ENCODE measurements at places on chromosomes 4 and X. TPM values are rescaled to one million over a fixed set of nuclear protein-coding genes. Genes with fewer than 3 reads are reported as not detected.

GRCh38 chrX:21812628-21813027 is 26.8 kb upstream of the MBTPS2 start:
- no peak for DNase-seq
- H3K36me3 ChIP-seq = peaks cover 2% of the 10 kb centered on the region
- no peaks in the 10 kb centered on the region for H3K4me1 ChIP-seq
- no peak overlapping the region for H3K27ac ChIP-seq

GRCh38 chrX:69387567-69388487 is 116.3 kb upstream of the NALF2 start:
- no peaks in the 10 kb centered on the region for H3K36me3 ChIP-seq
- peak; percentile 30 for DNase-seq
- no peak overlapping the region for H3K27ac ChIP-seq
- no peak overlapping the region for H3K4me3 ChIP-seq
- no peaks in the 10 kb centered on the region for H3K27me3 ChIP-seq
- no peaks in the 10 kb centered on the region for H3K4me1 ChIP-seq

GRCh38 chrX:47862680-47863079 is 26.0 kb downstream of the ZNF81 start:
- H3K27me3 ChIP-seq = no peaks in the 10 kb centered on the region
- no peak overlapping the region for H3K4me3 ChIP-seq
- no peak for DNase-seq
- peaks cover 33% of the 10 kb centered on the region for H3K36me3 ChIP-seq
- no peaks in the 10 kb centered on the region for H3K4me1 ChIP-seq

DNA sequence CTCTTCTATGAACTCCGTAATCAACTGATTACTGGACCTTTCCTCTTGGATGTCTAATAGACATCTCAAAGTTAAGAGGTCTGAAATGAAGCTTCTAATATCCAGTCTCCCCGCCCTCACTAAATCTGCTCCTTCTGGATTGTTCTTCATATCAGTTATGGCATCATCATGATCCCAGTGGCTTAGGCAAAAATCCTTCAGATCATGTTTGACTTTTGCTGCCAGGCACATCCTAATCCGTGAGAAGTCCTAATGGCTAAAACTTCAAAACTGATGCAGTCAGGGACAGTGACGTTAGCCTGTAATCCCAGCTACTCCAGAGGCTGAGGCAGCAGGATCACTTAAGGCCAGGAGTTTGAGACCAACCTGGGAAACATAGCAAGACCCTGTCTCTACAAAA is 55.1 kb upstream of the GUCY1A1 start:
- peaks cover 30% of the 10 kb centered on the region for H3K27me3 ChIP-seq
- H3K4me1 ChIP-seq = peaks cover 10% of the 10 kb centered on the region
- no peaks in the 10 kb centered on the region for H3K36me3 ChIP-seq
- H3K27ac ChIP-seq = no peak overlapping the region

- H3K27me3 ChIP-seq = no peaks in the 10 kb centered on the region
- no peaks in the 10 kb centered on the region for H3K4me1 ChIP-seq
Observed at GRCh38 chrX:21725496-21725895, 32.4 kb downstream of the SMPX start.

CFP gene
- total RNA-seq = 1.9 TPM

- H3K27me3 ChIP-seq = peaks cover 3% of the 10 kb centered on the region
- H3K4me1 ChIP-seq = no peaks in the 10 kb centered on the region
- H3K36me3 ChIP-seq = no peaks in the 10 kb centered on the region
- no peak for DNase-seq
Observed at GRCh38 chrX:46386511-46386910, 158.7 kb downstream of the ZNF674 start.

DNA sequence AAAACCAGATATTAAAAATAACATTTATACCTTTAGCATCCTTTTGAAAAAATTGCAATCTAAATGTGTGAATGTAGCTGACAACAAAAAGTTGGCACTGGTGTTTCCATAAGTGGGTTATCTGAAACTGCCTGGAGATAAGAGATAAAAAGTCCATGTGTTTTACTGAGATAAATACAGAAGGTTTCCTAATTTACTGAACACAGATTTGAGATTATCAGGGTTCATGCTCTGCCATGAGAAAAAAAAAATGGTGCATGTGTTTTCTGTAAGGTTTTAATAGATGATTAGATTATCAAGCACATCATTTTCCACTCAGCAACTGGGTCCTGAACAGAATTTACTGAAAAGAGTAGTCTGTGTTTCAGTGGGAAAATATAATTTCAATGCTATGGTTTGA is 326.2 kb upstream of the SLIT2 start:
- H3K4me1 ChIP-seq = no peaks in the 10 kb centered on the region
- no peak overlapping the region for H3K27ac ChIP-seq
- H3K4me3 ChIP-seq = no peak overlapping the region

VSIG4 gene
- total RNA-seq = not detected

- H3K4me3 ChIP-seq = no peak overlapping the region
- no peak overlapping the region for H3K27ac ChIP-seq
- no peaks in the 10 kb centered on the region for H3K36me3 ChIP-seq
- no peaks in the 10 kb centered on the region for H3K4me1 ChIP-seq
Observed at GRCh38 chr4:144582975-144583374, 63.0 kb upstream of the HHIP start.

- H3K27ac ChIP-seq = no peak overlapping the region
- H3K4me1 ChIP-seq = no peaks in the 10 kb centered on the region
- H3K4me3 ChIP-seq = no peak overlapping the region
- DNase-seq = no peak
- no peaks in the 10 kb centered on the region for H3K36me3 ChIP-seq
- H3K27me3 ChIP-seq = no peaks in the 10 kb centered on the region
Observed at GRCh38 chrX:148947399-148947975, 447.1 kb downstream of the AFF2 start.

RTL5 gene
- total RNA-seq = 0.08 TPM

- H3K27ac ChIP-seq = no peak overlapping the region
- no peak overlapping the region for H3K4me3 ChIP-seq
- DNase-seq = no peak
- H3K4me1 ChIP-seq = peaks cover 14% of the 10 kb centered on the region
- H3K36me3 ChIP-seq = peaks cover 30% of the 10 kb centered on the region
Observed at GRCh38 chr4:71026086-71026485, 32.6 kb downstream of the DCK start.

DNA sequence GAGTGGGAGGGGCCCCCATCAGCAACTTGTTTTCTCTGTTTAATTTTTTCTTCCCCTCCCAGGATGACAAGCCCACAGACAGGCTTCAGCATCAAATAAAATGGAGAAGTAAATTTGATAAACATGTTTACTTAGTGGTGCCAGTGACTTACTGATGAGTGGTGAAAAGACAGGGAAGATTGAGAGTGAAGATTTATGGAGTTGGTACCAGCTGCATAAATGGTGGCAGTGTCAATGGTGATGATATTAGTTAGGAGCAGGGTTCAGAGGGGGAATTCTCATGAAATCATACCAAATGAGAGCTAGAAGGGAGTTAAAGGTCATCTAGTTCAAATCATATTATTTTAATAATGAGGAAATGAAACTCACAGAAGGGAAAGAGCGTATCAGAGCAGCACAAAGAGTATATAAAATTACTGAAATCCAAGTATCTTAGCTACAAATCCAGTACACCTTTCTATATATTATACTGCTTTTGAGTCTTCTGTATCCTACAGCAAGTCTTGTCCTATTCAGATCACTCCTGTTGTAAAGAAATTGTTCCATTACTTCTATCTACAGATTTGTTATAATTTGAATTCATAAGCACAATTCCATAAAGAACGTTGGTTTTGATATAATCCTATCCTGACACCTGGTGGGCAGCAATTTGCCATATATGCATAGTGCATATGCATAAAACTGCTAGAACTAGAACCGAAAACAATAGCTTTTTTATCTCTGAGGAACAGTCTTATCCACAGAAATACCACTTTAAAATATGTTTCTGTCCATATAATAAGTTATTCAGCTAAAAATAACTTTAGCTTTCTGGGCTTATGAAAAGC is 5.0 kb downstream of the P2RY10 start:
- H3K27ac ChIP-seq = peak overlapping the region; percentile 49
- H3K36me3 ChIP-seq = peaks cover 70% of the 10 kb centered on the region
- peaks cover 43% of the 10 kb centered on the region for H3K4me1 ChIP-seq
- no peaks in the 10 kb centered on the region for H3K27me3 ChIP-seq
- peak overlapping the region; percentile 95 for H3K4me3 ChIP-seq

- no peak overlapping the region for H3K4me3 ChIP-seq
- no peaks in the 10 kb centered on the region for H3K36me3 ChIP-seq
- no peaks in the 10 kb centered on the region for H3K27me3 ChIP-seq
- no peaks in the 10 kb centered on the region for H3K4me1 ChIP-seq
- H3K27ac ChIP-seq = no peak overlapping the region
Observed at GRCh38 chr4:169885893-169886292, 128.1 kb upstream of the HPF1 start.

GRCh38 chrX:96591421-96591820 is 93.2 kb upstream of the DIAPH2 start:
- no peak overlapping the region for H3K4me3 ChIP-seq
- H3K36me3 ChIP-seq = no peaks in the 10 kb centered on the region
- H3K27me3 ChIP-seq = no peaks in the 10 kb centered on the region
- no peaks in the 10 kb centered on the region for H3K4me1 ChIP-seq
- H3K27ac ChIP-seq = no peak overlapping the region
- DNase-seq = no peak

DNA sequence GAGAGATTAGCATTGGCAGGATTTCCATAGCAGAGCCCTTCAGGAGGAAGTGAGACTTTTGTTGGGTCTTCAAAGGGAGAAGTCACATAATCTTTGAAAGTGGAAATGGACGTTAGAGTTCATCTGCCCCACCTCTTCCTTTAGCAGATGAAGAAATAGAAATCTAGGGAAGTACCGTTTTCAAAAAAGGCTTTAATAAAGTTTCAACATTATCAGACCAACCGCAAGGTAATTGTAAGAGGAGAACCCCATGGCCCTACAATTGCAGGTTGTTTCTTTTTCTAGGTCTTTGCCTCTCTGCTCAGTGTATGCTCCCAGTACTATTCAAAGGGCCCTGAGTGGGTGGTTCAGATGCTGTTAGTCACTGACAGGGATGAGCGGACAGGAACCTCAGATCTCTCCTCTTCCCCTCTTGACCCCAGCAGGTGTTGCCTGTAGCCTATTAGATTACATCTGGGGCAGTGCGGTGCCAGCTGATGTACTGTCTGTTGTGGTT is 48.6 kb upstream of the AP1S2 start:
- H3K27me3 ChIP-seq = no peaks in the 10 kb centered on the region
- H3K4me1 ChIP-seq = no peaks in the 10 kb centered on the region
- no peak overlapping the region for H3K4me3 ChIP-seq
- H3K27ac ChIP-seq = no peak overlapping the region
- no peaks in the 10 kb centered on the region for H3K36me3 ChIP-seq

DNA sequence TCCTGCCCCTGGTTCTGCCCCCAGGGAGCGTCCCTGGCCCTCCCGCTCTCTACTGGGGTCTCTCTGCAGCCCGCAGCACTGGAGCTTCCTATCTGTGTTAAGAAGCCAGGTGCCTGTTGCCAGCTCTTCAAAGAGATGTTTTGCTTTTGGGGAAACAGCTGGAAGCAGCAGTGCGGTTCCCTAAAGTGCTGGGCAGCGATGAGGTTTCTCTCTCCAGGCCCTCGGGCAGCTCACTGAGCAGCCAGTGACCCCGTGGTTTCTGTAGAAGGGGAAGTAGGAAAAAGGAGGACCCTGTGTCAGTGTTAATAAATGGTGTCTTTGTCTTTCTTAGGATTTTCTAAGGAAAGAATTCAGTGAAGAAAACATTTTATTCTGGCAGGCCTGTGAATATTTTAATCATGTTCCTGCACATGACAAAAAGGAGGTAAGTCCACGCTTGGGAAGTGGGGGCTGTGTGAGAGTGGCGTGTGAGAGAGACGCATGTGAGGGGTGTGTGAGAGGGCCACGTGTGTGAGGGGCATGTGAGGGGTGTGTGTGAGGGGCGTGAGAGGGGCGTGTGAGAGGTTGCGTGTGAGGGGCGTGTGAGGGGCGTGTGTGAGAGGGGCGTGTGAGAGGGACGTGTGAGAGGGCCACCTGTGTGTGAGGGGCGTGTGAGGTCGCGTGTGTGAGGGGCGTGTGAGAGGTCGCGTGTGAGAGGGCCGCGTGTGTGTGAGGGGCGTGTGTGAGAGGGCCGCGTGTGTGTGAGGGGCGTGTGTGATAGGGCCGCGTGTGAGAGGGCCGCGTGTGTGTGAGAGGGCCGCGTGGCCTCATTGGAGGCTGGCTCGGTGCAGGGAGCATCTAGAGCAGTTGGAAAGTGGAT is 27.1 kb upstream of the HGFAC start:
- H3K27ac ChIP-seq = no peak overlapping the region
- no peaks in the 10 kb centered on the region for H3K36me3 ChIP-seq
- no peaks in the 10 kb centered on the region for H3K4me1 ChIP-seq
- H3K4me3 ChIP-seq = no peak overlapping the region

- no peak overlapping the region for H3K4me3 ChIP-seq
- no peak overlapping the region for H3K27ac ChIP-seq
- no peaks in the 10 kb centered on the region for H3K36me3 ChIP-seq
- DNase-seq = no peak
- no peaks in the 10 kb centered on the region for H3K27me3 ChIP-seq
- no peaks in the 10 kb centered on the region for H3K4me1 ChIP-seq
Observed at GRCh38 chrX:120664081-120664480, 34.2 kb upstream of the C1GALT1C1 start.

- H3K4me3 ChIP-seq = no peak overlapping the region
- H3K36me3 ChIP-seq = no peaks in the 10 kb centered on the region
Observed at GRCh38 chr4:188930822-188931221, 791.6 kb downstream of the TRIML1 start.

DNA sequence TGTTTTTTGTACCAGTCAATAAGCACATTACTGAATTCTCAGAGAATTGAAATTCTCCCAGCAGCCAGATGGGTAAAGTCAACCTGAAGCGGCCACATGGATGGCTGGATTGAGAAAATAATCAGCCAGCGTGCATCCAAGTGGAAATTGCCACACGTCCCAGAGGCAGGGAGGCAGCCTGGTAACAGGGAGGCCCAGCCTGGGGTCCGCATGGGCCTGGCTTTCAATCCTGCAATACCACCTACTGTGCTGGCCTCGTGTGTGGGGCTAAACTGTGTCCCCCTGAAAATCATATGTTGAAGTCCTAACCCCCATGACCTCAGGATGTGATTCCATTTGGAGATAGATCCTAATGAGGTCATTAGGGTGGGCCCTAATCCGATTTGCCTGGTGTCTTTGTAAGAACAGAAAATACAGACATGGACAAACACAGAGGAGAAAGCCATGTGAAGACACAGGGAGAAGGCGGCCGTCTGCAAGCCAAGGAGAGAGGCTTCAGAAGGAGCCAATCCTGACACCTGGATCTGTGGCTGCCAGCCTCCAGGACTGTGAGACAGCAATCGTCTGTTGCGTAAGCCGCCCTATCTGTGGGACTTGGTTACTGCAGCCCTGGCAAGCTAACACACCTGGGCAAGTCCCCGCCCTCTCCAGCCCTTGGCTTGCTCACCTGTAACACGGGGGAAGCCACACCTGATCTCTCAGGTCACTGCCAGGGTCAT is 90.3 kb downstream of the JAKMIP1 start:
- no peaks in the 10 kb centered on the region for H3K36me3 ChIP-seq
- H3K27ac ChIP-seq = no peak overlapping the region
- H3K4me3 ChIP-seq = no peak overlapping the region
- H3K27me3 ChIP-seq = peaks cover 13% of the 10 kb centered on the region
- DNase-seq = no peak
- no peaks in the 10 kb centered on the region for H3K4me1 ChIP-seq

Measured in activated naive CD8-positive, alpha-beta T cell treated with anti-CD3 and anti-CD28 coated beads for 36 hours (primary cell).